ENCODE measurements at places on chromosomes 2 and 18.

DNA sequence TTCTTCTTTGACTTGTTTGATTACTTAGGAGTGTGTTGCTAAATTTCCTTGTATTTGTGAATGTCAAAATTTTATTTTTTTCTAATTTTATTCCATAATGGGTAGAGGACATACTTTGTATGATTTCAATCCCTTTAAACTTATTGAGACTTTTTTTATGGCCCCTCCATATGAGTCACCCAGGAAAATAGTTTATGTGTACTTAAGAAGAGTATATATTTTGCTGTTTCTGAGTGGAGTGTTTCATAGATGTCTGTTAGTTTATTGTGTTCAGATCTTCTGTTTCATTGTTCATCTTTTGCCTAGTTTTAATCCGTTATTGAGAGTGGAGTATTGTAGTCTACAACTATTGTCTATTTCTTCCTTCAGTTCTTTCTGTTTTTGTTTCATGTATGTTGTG lies 81.9 kb downstream of the EPB41L5 start:
- DNase-seq: no peak

DNA sequence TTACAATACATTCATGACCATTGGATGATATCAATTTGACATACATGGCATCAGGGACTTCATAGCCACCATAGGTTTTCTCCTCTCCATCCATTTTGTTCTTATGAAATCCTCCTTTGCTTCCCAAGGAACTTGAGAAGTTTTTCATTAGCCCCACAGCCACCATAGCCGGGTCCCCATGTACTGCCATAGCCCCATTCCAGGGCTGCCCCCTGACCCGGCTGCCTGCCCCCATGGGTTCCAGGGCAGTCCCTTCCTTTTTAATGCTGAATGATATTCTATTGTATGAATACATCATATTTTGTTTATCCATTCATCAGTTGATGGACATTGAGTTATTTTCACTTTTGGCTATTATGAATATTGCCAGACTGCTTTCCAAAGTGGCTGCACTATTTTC lies 20.4 kb downstream of the ATP6V1B1 start:
- DNase-seq: no peak

GRCh38 chr2:232203936-232204335 lies 174.6 kb upstream of the ALPP start:
- DNase-seq: no peak

GRCh38 chr2:54706622-54707021 lies 16.8 kb upstream of the EML6 start:
- no peak for DNase-seq

DNA sequence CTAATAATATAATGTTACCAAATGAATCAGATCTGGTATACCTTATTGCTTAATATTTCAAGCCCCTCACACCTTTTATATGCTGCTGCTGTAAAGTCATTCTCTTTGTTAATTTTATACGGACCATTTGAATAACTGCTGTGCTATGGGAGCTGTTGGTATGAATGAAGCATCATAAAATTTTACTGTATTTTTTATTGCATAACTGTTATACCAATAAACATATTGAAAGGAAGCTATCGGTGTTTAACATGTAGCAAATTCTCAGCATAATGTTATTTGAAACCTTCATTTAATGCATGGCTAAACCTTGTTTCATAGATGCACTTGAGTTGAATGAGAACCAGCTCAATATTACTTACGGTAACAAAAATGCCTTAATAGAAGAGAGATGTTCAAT lies 1040.3 kb downstream of the SOCS6 start:
- DNase-seq: no peak

- DNase-seq: no peak
Observed at GRCh38 chr2:141994066-141994465, 136.8 kb downstream of the LRP1B start.

- DNase-seq: no peak
Observed at GRCh38 chr2:25316101-25316500, 25.6 kb downstream of the DNMT3A start.

DNA sequence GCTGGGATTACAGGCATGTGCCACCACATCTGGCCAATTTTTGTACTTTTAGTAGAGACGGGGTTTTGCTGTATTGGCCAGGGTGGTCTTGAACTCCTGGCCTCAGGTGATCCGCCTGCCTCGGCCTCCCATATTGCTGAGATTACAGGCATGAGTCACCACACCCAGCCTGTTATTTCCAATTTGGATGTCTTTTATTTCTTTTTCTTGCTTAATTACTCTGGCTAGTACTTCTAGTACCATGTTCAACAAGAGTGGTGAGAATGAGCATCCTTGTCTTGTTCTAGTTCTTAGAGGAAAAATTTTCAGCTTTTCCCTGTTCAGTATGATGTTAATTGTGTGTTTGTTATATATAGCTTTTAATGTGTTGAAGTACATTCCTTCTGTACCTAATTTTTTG lies 23.4 kb downstream of the CCDC138 start:
- no peak for DNase-seq

- no peak for DNase-seq
Observed at GRCh38 chr18:63303547-63303946, 16.0 kb downstream of the BCL2 start.

- DNase-seq: peak; percentile 34
Observed at GRCh38 chr2:234950730-234951663, 820 bp upstream of the SH3BP4 start.

DNA sequence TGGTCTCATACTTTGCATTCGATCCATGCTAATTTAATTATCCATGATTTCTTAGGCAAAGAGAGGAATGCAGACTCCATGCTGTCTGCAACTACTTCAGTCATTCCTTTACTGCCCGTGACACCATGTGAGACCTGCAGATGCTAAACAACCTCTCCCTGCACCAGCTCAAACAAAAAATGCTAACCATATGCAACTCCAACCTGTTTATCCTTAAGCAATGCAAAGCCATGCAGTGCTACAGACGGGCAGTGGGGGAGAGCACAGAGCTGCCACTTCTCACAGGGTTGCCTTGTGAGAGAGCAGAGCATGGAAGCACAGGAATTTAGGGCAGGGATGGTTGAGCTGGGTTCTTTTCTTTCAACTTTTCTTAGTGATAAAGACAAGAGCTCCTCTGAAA lies 74.9 kb upstream of the KLHL14 start:
- DNase-seq: peak; percentile 50

- DNase-seq: no peak
Observed at GRCh38 chr18:23540867-23541266, 37.6 kb downstream of the RMC1 start.

DNA sequence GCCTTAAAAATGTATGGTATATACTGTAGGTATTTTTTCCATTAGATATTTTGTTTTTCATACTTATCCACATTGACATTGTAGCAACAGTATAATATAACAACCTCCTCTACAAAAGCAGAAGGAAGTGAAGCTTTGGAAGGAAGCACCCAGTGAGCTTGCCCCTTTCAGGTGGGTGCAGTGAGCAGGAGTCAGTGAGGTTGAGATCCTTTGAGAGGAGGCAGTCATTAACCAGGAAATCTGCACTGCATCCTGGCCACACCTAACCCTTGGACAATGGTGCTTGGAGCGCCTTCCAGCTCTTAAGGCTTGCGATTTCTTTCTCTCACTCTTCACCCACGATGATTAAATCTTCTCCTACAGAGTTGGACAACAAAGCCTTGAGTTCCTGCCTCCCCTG lies 13.9 kb downstream of the IL37 start:
- no peak for DNase-seq

DNA sequence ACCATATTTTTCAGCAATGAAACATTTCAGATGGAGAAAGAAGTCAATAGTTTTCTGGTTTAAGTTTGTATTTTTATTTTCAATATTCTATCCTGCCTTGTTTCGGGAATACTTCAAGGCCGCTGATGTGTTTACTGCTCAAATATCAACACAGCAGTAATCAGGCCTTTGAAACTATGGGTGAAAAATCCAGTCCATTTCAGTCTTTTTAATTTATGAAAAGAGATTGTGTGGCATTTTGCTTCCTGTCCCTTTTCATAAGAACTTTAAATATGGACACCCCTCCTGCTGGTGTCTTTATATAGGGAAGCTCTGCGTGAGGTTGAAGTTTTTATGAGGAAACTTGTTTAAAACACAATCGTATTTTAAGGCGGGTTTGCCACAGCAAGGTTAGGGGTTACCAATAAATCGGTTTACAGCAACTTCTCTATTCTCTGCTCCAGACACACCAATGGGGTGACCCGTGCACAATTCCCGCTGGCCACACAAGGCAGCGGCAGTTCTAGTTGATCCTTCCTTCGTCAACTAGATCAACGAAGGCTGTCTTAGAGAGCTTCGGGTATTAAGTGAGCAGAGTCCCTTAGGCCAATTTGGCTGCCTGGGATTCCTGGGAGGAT lies 1.2 kb upstream of the TANC1 start:
- no peak for DNase-seq

DNA sequence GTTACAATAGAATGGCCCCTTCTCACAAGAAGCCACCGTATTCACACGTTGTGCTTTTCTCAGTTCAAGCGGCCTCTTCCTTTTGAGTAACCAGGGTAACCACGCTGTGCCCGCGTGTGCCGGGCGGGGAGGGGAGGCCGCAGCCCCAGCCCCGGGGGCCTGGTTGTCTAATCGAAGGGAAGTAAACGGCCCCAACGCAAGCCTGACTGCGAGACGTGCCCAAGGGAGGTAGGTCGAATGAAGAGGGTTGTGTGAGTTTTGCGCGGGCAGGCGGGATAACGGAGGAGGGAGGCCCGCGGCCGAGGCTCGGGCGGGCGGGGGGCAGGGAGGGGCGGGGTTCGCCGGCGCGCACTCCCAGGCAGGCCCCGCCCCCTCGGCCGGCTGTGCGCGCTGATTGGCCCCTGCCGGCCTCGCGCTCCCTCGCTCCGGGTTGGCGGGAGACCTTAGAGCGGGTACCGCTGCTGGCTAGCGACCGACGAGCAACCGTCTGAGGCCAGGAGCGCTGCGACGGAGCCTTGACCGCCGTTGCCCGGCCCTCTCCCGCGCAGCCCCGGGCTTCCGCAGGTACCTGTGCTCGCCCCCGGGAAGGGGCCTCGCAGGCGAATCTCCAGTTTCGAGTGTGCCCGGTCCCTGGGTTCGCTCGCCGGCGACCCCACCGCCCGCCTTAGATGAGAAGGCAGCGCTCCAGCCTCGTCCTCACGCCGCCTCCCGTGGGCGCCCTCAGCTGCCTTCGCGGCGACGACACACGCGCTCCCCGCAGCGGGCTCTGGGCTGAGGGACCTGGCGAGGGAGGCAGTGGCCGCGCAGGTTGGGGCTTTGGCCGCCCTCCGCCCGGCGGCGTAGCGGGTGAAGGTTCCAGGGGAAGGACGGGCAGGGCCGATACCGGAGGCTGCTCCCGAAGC lies at the start of gene SPDYA:
TSS of gene SPDYA (plus strand) at position 451 of the 902 bp plus-strand sequence. CDS start 5,181 bp downstream, outside the sequence.
- DNase-seq: peak; percentile 88

GRCh38 chr2:224938651-224939182 lies 103.6 kb downstream of the DOCK10 start:
- no peak for DNase-seq

GRCh38 chr18:54679318-54680149 lies 88.5 kb downstream of the DYNAP start:
- DNase-seq: no peak

DNA sequence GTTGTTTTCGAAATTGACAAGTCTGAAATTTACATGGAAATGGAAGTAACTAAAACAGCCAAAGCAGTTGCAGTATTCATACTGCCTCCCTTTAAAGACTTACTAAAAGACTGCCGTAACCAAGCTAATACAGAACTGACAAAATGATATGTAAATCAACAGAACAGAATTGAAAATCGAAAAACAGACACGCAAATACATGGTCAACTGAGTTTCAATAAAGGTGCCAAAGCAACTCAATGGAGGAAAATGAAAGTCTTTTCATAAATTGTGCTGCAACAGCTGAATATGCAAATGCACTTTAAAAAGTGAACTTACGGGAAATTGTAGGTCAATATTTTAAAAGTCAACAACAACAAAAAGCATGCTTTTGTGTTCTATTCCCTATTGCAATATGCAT lies 34.2 kb downstream of the TMEM131 start:
- DNase-seq: no peak

GRCh38 chr2:144607891-144608521 lies 88.1 kb upstream of the ZEB2 start:
- DNase-seq: no peak

DNA sequence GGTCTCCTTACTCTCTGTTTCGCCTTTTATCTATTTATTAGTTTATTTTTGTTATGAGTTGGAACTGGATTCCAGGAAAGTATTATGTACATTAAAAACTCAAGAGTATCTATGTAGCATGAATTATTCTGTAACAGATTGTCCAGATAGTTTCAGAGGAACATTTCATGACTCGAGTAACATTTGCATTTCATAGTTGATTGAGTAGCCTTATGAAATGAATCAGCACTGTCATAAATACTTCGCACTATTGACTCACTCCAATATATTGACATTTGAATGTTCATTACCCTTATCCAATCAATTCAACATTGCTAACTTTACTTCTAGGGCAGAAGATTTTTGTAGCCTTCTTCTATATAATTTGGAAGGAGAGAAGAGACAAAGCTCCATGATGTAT lies 11.3 kb upstream of the VRK2 start:
- no peak for DNase-seq

- DNase-seq: no peak
Observed at GRCh38 chr18:9095297-9096006, 7.0 kb upstream of the NDUFV2 start.

DNA sequence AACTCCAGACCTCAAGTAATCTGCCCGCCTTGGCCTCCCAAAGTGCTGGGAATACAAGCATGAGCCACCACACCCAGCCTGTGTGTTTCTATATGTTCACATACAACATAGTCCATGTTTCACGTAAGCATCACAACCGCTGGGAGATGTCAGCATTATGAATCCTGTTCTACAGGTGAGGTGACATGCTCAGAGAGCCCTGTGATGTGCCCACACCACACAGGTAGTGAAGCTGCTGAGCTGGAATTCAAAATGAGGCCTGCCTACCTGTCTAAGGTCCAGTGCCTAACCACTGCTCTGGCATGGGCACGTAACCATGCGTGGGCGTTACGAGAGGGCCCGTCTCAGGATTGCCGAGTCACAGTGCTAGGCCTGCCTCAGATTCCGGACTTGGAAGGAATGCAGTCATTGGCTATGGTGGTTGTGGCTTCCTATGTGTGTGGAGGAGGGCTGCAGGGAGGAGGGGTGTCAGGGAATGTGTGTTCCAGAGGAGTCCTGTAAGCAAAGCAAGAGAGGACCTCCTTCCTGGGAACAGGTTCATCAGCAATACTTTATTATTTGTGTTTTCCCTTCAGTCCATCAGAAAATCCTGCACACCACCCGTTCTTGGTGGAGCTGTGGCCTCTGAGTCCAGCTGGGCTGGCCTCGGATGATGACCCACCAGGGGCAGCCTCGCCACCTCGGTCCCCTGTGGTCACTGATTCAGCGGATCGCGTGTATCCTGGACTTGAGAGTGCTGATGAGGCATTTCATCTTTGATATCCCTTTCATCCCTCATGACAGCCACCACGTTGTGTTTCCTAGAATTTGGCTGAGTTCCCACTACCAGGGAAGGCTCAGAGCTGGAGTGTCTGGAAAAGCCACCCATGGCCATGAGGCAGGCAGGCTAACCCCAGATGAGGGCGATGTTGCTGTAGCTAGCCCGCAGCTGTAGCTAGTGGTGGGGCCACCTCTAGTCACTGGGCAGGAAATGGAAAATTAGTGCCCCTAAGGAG lies 31.1 kb downstream of the HK2 start:
- peak; percentile 20 for DNase-seq

GRCh38 chr18:21439431-21439846 lies 161.1 kb downstream of the ESCO1 start:
- DNase-seq: no peak

Measured in WTC11 (cell line).